ENCODE measurements at places on chromosomes 2 and 18.

DNA sequence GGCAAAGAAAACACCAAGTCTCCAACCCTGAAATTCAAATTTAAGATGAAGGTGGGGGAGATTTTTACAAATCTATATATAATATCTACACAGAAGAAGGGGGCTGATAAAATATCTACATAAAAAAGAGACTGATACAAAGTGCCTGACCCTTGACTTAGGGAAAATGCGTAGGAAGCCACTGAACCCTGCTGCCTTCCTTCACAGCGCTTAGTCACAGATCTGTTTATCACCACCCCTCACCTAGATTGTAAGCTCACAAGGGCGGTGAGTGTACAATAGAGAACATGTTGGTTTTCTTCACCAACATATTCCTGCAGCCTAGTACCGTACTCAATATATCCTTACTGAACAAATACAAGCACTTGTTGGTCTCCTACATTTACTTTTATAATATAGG lies 54.3 kb downstream of the NOL10 start:
- no peak for DNase-seq

DNA sequence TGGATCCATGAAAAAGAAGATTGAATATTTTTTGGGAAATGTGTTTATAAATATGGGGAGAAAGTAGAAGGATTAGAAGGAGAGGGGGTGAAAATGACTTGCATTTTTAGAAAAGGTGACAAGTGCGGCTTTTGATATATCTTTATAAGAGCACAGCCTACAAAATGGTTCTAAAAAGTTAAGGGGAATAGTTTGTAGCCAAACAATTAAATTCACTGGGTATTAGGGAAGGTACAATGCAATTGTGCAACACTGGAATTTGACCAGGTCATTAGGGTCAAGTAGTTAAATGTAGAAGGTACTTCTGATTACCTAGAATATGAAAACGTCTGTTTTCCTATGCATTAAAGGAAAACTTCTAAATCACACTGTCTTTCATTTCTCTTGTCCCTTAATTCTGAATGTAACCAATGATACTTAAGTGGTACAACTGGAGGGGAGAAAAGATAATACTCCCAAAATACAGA lies 44.5 kb upstream of the SERTAD2 start:
- DNase-seq = no peak

DNA sequence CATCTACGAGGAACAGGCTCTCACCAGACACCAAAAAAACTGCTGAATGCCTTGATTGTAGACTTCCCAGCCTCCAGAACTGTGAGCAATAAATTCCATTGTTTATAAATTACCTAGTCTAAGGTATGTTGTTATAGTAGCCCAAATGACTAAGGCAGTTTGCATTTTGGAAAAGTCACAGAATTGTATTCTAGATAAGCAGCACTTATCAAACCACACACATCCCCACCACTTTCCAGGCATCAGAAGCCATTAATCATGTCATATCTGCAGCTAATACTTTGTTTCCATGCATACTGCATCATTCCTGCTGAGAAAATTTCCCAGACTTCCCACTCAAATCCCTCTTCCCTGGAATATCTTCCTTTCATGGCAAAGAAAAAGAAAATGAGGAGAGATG lies 187.2 kb downstream of the INO80D start:
- DNase-seq = no peak

DNA sequence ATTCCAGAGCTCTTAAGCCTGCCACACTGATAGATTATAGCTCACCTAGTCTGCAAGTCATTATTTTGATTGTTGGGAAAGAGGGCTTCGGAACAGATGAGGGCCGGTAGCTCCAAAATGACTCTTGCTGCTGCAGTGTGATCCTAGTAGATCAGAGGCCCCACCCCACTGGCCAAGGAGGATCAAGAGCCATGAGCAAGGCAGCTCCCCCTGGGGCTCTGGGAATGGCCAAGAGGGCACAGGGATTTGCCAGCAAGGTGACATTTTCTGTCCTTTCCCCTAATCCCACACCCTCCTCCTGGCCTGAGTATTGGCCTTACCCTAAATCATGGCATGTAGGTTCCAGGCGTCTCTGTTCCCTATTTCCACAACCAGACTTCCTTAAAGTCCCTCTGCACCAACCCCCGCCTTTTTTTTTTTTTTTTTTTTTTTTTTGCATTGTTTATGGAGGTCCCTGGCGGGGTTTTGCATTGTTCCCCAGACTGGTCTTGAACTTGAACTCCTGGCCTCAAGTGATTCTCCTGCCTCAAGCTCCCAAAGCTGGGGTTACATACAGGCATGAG lies 36.5 kb downstream of the EIF4E2 start:
- no peak for DNase-seq

DNA sequence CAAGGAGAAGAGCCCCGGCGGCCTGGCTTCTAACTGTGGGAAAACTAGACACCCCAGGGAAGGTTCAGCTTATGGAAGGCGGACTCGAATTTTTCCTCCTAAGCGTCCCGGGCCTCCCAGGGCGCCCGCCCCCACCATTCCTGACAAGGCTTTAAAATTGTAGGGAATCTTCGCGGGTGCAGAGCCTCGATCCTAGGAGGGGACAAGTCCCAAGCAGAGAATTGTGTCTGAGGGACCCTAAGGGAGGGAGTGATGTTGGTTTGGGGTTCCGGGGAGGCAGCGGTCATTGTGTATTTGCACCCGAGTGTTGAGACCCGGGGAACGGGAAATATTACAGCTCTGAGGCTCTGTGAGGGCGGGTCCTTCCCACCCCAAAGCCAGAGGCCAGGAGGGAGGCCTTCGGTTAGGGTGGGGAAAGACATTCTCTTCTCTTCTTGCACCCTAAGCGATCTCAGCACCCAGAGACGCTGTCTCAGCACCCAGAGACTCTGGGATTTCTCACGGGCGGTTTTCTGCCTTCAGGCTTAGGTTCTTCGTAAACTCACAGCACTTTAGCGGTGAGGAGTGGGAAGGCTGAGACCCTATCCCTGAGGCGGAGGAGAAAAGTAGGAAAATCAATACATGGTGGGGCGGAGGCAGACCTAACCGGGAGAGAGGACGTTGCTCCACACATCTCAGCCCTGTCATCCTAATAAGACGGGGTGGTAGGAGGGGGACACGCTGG lies 7.6 kb downstream of the OSR1 start:
- DNase-seq = no peak

DNA sequence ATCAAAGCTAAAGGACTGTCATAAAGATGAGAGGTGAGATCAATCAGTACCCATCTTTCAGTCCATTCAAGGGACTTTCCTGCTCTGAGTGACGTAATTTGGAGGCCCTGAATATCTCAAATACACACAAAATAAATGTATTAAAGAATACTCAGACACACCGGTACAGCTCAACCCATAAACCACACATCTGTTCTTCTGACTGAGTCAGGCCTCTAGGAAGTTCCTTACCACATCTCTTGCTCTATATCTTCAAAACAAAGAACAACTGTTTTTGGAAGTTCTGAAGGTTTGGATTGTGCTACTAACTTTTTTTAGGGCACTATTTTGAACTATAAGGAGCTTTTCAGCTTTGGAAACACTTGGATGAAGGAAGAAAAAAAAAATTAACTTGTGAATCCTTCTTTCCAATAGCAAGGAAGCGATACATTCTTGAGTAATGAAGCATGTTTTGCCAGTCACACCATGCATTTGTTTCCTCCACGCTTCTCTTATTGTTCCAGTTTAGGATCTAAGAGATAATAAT lies 866.5 kb upstream of the VRK2 start:
- DNase-seq = peak; percentile 8

- peak; percentile 83 for DNase-seq
These were observed 61.3 kb upstream of the CSRNP3 start for GRCh38 chr2:165408186-165408585.

GRCh38 chr2:85283641-85284040 lies 44.1 kb downstream of the TGOLN2 start:
- DNase-seq = no peak

GRCh38 chr2:34307636-34308035 lies 708.5 kb upstream of the FAM98A start:
- no peak for DNase-seq

- DNase-seq = no peak
These were observed 102.5 kb upstream of the SLC35G4 start for GRCh38 chr18:11506856-11507255.

- DNase-seq = peak; percentile 65
These were observed 9.5 kb downstream of the USP40 start for GRCh38 chr2:233556881-233557736.

GRCh38 chr2:182666674-182667314 lies 49.3 kb upstream of the DNAJC10 start:
- peak; percentile 42 for DNase-seq

GRCh38 chr2:108564510-108564909 lies 30.2 kb downstream of the LIMS1 start:
- no peak for DNase-seq

DNA sequence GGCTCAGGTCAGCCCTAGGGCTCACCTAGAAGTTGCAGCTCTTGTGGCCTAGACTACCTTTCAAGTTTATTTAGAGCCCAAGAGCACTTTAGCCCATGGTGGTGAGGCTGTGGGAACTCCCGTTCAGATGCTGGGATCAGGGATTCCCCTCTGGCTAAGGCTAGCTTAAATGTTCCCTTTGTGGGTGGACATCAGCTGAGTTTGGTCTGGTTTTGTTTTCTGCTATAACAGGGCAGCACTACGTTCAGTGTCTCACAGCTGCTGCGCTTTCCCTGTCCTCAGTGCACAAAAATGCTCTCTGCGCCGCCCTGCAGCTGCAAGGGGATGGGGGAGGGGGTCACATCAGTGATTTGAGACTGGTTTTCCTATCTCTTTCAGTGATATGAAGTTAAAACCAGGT lies 170.5 kb upstream of the KCNJ3 start:
- DNase-seq = no peak

GRCh38 chr2:162430323-162430722 lies 86.4 kb downstream of the GCA start:
- DNase-seq = no peak

GRCh38 chr18:7737550-7737949 lies 170.4 kb downstream of the PTPRM start:
- no peak for DNase-seq

GRCh38 chr2:224948005-224948404 lies 94.3 kb downstream of the DOCK10 start:
- no peak for DNase-seq

- DNase-seq = peak; percentile 52
These were observed 1.4 kb downstream of the B3GNT2 start for GRCh38 chr2:62197011-62197924.

DNA sequence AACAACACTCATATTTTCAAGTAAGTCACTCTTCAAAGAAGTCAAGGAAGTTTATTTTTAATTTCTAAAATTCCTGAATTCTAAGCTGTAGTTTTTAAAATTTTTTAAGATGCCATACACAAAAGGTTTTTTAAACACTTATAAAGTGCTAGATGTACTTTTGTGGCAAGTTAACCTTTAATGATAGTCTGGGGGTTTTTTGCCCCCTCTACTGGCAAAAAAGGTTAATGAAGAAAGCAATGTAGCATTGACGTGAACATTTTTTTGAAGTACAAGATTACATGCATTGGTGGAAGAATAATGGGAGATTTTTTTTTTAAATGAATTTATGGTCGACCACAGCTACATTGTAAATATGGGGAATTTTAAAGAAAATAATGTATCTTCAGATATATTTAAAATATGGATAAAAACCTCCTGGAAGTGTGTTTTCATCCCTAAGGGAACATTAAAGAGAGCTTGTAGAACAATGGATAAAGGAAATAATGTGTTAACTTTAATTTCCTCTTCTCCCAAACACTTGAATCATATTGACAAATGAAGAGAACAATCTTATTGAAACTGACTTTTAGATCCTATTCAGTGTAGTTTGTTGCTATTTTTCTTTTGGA lies 12.6 kb downstream of the ITPRID2 start:
- DNase-seq = peak; percentile 70

GRCh38 chr2:164213916-164214315 lies 407.4 kb downstream of the GRB14 start:
- DNase-seq = no peak

GRCh38 chr18:58409802-58410445 lies 219.0 kb downstream of the ALPK2 start:
- DNase-seq = no peak

DNA sequence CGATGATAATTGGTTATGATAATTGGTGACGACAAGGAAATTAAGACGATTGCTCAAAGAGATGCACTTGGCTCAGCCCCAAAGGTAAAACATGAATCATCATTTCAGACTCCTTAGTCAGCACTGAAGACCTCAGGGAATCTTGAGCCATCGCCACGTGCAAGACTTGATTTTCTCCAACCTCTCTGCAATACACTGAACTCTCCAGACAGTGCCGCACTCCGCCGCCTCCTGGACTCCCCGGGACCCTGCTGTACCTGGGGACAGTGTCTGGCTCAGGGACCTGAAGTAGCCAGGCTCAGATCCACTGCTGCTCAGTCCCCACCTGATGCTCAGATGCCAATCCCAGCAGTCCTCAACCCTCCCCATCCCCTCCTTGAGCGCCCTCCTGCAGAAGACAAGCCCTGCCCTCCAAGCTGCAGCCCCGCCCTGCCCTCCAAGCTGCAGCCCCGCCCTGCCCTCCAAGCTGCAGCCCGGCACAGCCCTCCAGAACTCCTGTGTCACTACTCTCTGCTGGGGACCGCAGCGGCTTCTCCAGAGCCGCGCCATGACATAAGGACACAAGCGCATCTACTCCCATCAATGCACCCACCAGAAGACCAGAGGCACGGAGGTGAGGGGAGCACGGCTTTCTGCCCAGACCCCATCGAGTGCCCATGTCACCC lies 1.1 kb downstream of the TMEM18 start:
- peak; percentile 88 for DNase-seq

DNA sequence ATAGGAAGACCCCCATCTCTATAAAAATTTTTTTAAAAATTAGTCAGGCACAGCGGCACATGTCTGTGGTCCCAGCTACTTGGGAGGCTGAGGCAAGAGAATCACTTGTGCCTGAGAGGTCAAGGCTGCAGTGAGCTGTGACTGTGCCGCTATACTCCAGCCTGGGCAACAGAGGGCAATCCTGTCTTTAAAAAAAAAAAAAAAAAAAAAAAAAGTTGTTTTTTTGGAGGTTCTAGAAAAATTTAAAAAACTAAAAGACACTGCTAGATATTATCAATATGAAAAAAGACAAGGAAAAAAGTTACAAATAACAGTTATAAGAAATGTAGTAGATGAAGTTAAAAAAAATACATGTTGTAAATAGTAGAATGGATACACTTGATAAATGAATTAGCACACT lies 56.1 kb upstream of the C2orf15 start:
- DNase-seq = peak; percentile 24

GRCh38 chr2:50833036-50833435 lies 198.9 kb downstream of the NRXN1 start:
- no peak for DNase-seq

DNA sequence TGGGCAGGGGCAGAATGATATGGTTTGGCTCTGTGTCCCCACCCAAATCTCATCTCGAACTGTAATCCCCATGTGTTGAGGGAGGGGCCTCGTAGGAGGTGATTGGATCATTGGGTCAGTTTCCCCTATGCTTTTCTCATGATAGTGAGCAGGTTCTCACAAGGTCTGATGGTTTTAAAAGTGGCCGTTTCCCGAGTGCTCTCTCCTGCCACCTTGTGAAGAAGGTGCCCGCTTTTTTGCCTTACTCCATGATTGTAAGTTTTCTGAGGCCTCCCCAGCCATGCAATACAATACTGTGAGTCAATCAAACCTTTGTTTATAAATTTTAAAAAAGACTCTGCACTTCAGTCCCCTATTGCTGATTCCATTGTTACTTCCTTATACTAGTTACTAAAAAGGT lies 82.9 kb upstream of the CDKL4 start:
- no peak for DNase-seq

- no peak for DNase-seq
These were observed 134.6 kb upstream of the REG3G start for GRCh38 chr2:78890935-78891334.

GRCh38 chr2:121049950-121050585 lies 234.9 kb downstream of the TFCP2L1 start:
- no peak for DNase-seq

Measured in PC-3 (cell line).